ENCODE measurements at places on chromosomes 6 and 20.

- DNase-seq: no peak
Observed at GRCh38 chr6:151763303-151763702, 44.2 kb upstream of the ESR1 start.

DNA sequence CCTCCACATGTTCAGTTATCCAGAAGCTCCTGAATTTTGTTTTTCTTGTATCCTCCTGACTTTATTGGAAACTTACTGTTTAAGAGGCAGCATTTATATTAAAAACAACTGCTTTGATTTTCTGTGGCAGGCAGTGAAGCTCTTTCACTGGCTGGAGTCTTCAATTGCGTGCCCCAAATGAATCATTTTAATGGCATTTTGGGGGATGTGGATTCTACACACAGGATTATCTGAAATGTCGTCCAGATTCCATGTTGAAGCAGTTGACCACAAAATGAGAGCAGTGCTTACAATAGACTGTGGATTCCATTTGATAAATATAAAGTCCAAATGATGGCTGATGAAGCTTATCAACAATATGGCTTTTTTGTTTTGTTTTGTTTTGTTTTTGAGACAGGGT, 41.0 kb upstream of the HIVEP1 start:
- no peak for DNase-seq

GRCh38 chr20:48414786-48415185, 413.0 kb downstream of the PREX1 start:
- DNase-seq: no peak

- DNase-seq: no peak
Observed at GRCh38 chr6:45094831-45095230, 233.3 kb upstream of the RUNX2 start.

GRCh38 chr20:23142162-23143050, 56.3 kb upstream of the CD93 start:
- no peak for DNase-seq

DNA sequence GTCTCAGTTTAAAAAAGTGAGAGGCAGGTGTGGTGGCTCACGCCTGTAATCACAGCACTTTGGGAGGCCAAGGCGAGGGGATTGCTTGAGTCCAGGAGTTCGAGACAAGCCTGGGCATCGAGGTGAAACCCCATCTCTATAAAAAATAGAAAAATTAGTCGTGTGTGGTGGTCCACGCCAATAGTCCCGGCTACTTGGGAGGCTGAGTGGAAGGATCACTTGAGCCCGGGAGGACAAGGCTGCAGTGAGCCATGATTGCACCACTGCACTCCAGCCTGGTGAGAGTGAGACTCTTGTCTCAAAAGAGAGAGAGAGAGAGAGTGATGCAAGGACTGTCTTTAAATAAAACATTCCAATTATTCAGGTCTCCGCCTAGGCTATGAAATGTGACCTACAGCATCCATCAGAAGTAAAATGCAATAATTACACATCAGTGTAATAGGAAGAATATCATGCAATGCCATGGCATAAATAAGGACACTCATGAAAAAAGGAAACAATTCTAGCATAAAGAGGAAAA, 81.5 kb downstream of the SH3BGRL2 start:
- no peak for DNase-seq

DNA sequence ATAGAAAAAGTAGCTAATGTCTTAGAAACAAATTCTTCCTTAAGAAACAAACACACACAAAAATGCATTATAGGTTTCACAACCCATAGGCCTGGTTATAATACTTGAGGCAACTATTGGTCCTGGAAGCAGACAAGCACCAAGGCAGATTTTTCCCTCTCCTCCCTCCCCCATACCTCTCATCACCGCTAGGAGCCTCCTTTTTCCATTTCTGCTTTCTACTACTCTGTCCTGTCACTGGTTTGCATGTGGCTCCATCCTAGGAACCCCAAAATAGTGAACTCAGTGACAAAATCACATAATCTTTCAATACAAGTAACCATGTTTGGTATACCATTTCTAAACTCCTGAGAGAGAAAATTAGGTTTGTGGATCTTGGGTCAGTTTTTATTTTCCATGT, 66.1 kb downstream of the HMGCLL1 start:
- DNase-seq: no peak

DNA sequence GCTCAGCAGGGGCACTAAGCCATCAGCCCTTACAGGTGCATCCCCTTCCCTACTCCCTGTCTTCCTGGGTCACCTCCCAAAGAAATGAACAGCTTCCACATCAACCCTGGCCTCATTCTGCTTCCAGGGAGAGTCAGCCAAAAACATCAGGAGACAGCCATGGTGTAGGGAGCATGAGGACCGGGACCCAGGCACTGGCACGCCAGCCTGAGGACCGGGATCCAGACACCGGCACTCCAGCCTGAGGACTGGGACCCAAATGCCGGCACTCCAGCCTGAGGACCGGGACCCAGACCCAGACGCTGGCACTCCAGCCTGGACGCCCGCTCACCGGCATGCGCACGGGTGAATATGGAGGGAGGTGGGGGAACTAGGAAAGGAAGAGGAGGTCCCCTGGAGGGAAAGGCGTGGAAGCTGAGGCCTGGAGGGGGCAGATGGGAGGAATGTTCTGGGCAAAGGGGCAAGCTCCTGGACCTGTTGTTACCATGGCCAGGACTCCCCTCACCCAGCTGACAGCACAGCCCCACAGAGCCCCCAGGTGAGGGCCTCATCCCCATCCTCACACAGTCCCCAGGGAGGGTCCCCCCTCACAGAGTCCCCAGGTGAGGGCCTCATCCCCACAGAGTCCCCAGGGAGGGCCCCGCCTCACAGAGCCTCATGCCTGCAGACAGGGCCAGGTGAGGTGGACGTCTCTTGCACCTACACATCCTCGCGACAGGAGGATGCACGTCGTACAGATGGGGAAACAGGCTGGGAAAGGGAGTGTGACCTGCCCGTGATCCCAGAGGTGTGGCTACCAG, 26.0 kb upstream of the MRGBP start:
- no peak for DNase-seq

DNA sequence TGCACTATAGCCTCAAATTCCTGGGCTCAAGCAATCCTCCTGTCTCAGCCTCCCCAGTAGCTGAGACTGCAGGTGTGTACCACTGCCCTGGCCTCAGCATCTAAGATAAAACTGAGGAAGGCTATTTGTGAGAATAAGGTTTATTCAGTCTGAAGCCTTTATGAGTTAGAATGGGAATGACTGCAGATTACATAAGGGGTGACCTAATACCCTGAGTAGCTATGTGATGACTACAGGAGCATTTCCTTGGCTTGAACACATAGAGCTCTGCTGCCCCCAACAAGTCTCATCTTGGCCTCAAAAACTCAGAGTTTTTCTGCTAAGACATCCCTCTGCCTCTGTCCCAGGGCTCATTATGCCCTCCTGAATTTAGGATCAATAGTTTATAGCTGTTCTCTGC, 7.6 kb downstream of the GSS start:
- DNase-seq: no peak

DNA sequence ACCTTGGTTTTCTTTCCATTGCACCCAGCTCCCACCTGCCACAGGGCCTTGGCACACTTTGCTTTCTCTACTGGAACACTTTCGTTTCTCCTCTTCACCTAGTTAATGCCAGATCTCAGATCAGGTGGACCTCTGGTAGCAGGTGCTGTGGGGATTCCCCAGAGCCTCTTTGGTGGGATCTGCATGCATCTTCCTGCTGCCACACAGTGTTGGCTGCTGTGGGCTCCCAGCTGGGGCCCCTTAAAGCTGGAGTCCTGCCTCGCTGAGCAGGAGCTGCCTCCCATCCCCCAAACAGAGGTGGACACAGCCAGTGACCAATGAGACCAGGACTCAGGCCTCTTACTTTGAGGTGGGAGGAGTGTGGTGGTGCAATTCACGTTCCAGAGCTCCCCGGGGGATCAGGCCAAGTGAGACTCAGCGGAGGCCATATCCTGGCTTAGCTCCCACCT, 28.4 kb downstream of the CEBPB start:
- no peak for DNase-seq

Data from SHP77 (cell line).